ENCODE measurements at places on chromosomes 3 and 15. TPM values are rescaled to one million over a fixed set of nuclear protein-coding genes. Genes with fewer than 3 reads are reported as not detected.
A peak's percentile ranks its signal among the peaks of the same experiment; 100 is the strongest.

- DNase-seq = no peak
Measured at GRCh38 chr3:178329936-178330335, 206.3 kb upstream of the KCNMB2 start.

DNA sequence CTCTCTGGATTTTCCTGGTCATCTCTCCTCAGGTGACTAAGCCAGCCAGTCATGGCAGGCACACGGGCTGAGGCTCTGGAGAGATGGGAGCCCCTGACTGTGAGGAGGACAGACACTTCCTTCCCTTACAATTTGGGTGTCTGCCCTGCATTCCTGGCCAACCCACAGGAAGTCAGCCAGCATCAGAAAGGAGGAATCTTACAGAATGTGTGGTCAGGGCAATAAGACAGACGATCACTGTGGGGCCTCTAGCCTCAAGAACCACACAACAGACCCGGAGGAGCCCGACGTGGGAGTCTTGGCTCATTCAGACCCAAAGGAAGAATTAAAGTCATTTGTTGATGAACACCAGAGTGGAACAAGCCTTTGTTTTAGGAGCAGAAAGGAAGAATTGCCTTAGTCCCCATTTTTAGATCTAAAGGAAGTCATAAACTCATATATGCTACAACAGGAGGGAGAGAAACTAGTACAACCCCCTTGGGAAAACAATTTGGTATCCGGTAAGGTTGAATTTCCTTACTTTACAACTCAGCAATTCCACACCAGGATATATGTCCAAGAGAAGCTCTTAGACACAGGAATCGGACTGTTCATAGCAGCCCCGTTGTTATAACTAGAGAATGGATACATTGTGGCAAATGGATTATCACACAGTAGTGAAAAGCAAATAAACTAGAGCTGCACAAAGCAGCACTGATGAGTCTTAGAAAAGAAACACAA, 62.2 kb downstream of the ABTB1 start:
- peak; percentile 71 for DNase-seq

GRCh38 chr3:61589856-61590255, 28.5 kb downstream of the PTPRG start:
- no peak for DNase-seq

DNA sequence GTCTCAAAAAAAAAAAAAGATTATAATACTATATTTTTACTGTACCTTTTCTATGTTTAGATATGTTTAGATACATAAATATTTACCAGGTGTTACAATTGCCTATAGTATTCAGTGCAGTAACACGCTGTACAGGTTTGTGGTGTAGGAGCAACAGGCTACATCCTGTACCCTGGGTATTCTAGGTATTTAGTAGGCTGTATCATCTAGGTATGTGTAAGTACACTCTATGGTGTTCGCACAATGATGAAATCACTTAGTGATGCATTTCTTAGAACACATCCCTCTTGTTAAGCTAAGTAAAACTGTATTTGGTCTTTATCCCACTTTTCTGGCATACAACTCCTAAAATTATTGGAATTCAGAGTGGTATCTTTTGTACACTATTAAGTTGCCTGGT, 77.8 kb downstream of the CDC25A start:
- DNase-seq = no peak

The PLAAT1 gene
- 9.3 TPM for total RNA-seq

DNA sequence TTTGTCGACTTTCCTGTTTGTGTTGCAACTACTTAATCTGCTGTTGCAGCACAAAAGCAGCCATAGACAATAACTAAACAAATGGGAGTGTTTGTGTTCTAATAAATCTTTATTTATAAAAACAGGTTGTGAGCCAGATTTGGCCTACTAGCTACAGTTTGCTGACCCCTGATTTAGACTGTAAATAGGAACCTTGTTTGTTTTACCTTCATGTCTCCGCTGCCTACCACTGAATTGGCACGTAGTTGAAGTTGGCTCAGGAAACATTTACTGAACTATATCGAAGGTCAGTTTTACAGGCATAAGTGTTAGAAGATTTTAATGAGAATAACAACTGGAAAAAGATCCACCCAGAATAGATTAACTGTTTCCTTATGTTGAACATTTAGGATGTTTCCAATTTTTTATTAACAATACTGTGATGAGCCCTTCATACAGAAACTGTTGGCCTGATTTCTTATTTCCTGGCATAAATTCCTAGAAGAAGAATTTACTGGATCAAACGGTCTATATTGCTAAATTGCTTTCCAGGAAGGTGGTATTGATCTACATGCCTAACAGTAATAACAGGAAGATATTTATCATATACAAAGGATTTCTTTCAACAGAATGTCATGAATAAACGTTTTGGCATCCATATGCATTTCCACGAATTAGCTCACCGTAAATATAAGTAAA, 156.2 kb upstream of the NR2E3 start:
- DNase-seq = no peak

DNA sequence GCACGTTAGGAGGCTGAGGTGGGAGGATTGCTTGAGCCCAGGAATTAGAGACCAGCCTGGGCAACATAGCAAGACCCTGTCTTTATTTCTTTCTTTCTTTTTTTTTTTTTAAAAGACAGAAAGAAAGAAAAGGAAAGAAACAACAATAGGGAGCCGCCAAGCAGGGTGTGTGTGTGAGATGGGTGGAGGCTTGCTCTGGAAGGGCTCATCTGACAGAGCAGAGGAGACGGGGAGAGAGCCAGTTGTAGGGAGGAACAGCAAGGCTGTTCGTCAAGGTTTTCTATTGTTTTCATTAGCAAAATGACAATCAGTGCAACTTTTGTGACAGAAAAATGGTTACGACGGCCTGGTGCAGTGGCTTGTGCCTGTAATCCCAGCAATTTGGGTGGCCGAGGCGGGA, 69.3 kb downstream of the CDC25A start:
- no peak for DNase-seq

DNA sequence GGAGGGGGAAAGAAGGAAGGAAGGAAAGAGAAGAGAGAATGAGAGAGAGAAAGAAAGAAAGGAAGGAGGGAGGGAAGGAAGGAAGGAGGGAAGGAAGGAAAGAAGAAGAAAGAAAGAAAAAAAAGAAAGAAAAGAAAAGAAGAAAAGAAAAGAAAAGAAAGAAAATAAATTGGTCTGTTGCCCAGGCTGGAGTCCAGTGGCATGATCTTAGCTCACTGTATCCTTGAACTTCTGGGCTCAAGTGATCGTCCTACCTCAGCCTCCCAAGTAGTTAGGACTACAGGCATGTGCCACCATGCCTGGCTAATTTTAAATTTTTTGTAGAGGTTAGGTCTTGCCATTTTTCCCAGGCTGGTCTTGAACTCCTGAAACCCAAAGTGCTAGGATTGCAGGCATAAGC, 11.6 kb upstream of the RNF7 start:
- DNase-seq = no peak

DNA sequence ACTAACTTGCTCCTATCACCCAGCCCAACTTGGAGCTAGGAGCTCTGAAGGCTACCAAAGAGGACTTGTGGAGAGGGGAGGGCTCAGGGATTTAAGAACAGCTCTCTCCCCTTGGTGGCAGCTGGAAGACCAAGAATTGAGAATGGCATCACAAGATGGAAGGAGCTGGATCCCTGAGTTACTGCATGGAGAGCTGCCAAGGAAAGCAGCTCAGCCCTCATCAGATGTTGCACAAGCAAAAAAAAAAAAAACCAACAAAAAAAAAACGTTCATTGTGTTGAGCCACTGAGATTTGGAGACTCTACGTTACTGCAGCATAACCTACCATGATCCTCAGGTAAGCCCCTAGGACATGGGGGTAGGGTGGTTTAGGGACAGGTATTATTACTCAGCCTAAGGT, 41.0 kb downstream of the ITGB5 start:
- DNase-seq = no peak

The ADAMTS9 gene
- total RNA-seq = 62.1 TPM

DNA sequence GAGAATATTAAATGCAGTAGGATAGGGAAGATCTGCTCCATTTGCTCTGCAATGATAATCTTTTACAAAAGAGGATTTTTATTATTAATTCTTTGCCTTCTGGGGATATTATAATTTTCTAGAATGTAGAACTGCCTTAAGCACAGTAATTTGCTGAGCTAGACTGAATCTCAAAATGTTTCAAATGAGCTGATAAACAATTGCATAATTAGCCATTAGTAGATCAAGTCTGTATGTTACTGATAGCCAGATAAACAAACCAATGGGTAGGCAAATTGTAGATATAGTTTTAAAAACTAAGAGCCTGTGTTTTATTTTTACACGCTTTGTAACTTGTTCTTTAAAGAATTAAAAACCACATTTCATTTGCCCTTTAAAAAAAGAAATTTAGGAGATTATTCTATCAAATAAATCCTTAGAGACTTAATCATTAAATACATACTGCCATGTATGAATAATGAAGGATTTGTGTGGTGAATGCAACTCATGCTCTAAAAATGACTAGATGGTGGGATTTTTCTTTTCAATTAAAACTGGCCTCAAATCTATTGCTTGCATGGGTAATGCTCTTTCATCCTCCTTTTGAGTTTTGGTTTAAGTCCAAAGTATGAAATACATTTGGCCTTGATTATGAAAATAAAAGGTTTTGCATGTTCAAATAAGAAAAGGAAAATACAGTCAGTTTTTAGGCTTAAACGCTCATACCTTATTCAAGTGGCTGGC, 32.6 kb upstream of the NANOGP8 start:
- DNase-seq = no peak

- DNase-seq = no peak
Measured at GRCh38 chr3:109642025-109642424, 304.7 kb upstream of the DPPA4 start.

- no peak for DNase-seq
Measured at GRCh38 chr3:9408546-9408945, 11.1 kb downstream of the SETD5 start.

- peak; percentile 44 for DNase-seq
Measured at GRCh38 chr15:99954361-99955180, 221.3 kb upstream of the LYSMD4 start.

- DNase-seq = no peak
Measured at GRCh38 chr15:70523616-70524015, 239.7 kb downstream of the UACA start.

- DNase-seq = no peak
Measured at GRCh38 chr3:20069178-20069532, 28.9 kb downstream of the KAT2B start.

GRCh38 chr3:45178183-45179023, 32.2 kb upstream of the CDCP1 start:
- DNase-seq = no peak

- no peak for DNase-seq
Measured at GRCh38 chr15:34047893-34048775, 9.1 kb upstream of the AVEN start.

DNA sequence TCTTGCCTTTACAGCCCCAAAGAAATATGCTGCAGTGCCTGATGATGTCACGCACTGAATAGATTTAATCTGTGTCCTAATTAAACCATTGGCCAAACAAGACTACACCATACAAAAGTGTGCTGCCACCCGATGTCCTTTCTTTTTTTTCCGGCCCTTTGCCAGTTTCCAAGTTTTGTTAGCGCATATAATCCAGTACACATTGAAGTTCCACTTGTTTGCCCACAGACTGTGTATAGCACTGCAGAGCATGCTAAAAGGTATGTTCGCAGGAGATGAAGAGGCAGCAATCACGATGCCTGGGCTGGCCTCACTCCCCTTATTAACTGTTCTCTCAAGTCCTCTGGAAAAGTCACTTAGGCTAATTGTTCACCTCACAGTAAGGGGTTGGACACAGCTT, 26.8 kb downstream of the MRPS25 start:
- DNase-seq = no peak

DNA sequence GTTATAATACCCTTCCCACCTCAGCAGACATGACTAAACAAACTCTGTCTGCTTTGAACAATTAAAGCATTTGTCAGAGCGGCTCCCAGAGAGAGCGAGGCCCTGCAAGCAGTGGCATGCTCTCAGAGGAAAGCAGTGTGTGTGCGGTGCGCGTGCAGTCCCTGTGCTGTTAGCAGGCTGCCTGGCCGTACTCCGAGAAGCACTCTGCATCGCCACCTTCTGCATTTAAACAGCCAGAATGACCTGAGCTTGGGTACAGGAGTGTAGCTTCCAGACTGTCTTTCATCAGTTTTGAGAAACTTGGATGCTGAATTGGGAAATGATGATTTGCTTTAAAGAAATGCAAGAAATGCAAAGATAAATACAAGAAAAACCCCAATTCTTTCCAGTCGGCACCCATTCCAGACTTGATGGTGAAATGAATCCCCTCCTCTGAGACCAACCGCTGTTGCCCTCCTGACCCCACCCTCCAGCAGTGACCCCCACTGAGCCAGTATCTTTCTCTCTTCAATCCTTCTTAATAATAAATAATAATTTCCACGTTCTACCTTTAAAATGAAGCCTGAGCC, 113.5 kb downstream of the VGLL4 start:
- peak; percentile 84 for DNase-seq

GRCh38 chr3:49671291-49672288, 2.6 kb upstream of the APEH start:
- peak; percentile 83 for DNase-seq

DNA sequence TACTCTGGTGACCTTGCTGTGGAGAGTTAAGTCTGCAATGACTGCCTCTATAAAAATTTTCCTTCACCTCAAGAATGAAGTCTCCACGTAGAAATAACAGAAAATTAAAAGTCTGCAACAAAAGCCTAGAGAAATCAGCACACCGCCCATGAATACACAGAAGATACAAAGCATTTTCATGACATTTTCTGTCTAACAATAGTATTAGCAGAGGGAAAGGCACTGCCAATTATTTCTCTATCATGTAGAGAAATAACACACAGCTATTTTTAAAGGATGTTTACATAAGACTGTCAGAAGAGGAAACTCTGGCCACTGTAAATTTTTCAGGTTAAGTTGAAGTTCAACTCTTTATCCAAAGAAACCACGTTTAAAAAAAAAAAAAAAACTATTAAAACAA, 80.8 kb downstream of the GSK3B start:
- DNase-seq = no peak

The CP gene
- total RNA-seq = 48.7 TPM

DNA sequence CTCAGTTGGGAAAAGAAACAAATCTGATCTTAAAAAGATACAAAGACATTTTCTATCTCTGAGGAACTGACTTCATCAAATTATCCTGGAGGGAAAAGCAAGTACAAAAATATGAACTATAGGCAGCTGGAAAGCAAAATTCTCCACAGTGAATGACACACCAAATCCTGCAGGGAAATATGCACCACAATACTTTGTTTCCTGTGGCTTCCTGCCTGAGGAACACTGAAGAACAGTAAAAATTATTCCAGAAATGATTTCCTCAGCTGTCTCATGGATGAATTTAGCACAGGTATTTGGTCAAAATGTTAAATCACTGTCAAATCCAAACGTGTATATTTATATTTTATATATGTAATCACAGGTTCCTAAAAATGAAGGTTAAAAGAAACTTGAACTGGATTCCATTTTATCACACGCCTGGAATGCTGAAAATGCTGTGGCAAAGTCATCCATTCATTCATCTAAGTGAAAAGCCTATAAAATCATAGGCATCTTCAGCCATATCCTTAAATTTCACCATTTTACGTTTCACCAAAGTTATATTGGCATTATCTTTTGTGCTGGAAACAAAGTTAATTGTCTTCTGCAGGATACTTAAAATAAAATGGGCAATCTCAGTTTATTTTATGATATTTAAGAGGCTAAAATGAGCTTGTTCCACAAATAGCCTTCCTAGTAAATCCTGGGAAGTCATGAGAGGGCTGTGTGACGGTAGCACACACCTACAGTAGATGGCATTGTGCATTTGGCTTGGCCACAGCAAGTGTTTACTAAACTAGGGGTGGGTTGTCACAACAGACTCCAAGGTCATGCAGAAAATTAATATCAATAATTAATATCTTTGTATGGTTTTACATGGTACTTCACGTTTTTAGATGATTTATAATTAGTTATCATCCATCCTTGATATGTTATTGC, 19.3 kb upstream of the TSC22D2 start:
- no peak for DNase-seq

The HDC gene
- 3.5 TPM for total RNA-seq

- no peak for DNase-seq
Measured at GRCh38 chr3:78434801-78435200, 1333.0 kb downstream of the ROBO1 start.
